ENCODE measurements at places on chromosomes 13 and 19.

GRCh38 chr19:37413313-37414084 is 42.6 kb downstream of the ZNF527 start:
- DNase-seq = no peak

GRCh38 chr19:7863157-7863970 is 10.8 kb downstream of the PRR36 start:
- no peak for DNase-seq

GRCh38 chr13:73924607-73925006 is 209.6 kb downstream of the KLF12 start:
- no peak for DNase-seq

- DNase-seq = no peak
Measured at GRCh38 chr19:44905437-44906160, at the start of gene APOE. TSS of gene APOE (plus strand) at chr19:44905796. CDS start at chr19:44906625, 829 bp downstream.

DNA sequence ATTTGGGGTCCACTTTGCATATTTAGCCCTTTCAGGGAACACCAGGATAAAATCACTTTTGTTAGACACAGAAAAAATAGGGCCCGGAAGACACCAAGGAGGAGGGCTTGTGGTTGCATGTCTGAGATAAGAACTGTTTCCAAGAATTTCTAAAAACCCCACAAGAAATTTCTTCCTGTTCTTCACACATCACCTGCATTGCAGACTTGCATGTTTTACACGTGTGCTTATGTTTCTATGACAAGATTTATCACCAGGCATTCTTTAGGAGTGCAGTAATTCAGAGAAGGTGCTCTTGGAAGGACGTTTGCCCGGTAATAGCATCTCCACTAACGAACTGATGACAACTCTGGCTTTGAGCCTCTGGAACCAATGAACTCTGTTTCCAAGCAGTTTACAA is 7.1 kb upstream of the ACTL9 start:
- no peak for DNase-seq
